GM12878 (cell line): ENCODE measurements at places on chromosomes 3 and 15.

DNA sequence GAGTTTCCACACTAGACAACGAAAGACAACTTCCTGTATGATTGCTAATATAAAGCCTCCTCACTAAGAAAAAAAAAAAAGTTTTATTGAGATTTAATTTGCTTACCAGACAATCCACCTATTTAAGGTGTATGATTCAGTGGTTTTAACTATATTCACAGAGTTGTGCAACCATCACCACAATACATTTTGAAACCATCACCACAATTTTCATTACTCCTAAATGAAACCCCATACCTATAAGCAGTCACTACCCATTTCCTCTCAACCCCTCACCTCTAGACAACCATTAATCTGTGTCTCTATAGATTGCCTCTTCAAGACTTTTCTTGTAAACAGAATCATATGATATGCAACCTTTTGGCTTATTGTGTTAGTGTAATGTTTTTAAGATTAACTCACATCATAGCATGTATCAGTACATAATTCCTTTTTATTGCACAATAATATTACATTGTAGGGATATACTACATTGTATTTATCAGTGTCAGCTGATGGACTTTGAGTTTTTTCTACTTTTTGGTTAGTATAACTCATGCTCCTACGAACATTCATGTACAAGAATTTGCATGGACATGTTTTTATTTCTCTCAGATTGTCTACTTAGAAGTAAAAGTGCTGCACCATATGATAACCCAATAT, 339.7 kb downstream of the NLGN1 start:
- no peak for DNase-seq

DNA sequence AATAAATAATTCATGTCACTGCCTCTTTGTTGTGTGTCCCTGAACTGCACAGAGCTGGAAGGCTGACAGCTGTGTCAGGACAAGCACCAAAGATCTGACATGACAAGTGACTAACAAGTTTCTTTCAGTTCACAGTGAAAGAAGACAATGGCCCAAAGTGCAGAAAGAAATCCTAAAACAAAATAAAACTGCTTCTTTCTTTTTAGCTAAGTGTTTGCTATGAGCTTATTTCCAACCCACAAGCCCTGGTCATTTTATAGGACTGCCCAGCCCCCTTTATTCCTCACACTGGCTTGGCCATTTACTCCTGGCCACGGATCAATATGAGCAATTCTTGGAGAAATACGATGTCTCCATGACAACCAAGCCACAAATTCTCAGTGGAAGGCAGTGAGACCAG, 238.5 kb downstream of the WDR72 start:
- DNase-seq: no peak

- no peak for DNase-seq
These were observed 54.2 kb downstream of the MSL2 start for GRCh38 chr3:136141891-136142290.

DNA sequence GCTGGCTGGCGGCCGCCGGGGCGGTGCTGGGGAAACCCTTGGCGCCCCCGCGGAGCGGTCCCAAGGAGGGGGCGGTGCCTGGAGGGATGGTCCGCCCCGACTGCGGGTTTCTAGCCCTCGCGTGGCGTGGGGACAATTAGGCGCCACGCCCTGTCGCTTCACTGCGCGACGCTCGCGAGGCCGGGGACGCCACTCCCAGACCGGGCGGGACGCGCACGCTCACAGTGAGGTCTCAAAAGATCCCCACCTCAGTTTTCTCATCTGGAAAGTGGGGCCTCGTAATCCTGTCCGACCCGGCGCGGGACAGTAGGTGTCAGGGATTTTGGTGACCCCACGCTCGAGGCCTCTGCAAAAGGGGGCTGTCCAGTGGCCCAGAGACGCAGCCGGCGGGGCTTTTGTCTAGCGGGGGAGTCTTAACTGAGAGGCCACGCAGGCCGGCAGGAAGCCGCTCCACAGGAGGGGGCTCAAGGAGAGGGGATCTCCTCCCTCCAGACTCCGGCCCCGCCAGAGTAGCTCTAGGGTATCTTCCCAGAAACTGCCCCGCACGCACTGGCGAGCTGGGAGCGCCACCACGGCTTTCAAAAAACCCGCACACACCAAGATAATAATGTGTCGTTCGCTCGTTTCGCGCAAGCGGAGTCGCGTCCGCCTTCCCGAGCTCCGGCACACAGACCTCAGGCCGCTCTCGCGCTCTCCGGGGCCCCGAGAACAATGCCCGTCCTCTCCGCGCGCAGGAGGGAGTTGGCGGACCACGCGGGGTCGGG, 710 bp upstream of the CLK3 start:
- DNase-seq: peak; percentile 62
